Colonic mucosa (tissue), 4 donors: ENCODE measurements at places on chromosomes 2 and 18. TPM values are rescaled to one million over a fixed set of nuclear protein-coding genes. Genes with fewer than 3 reads are reported as not detected.

GRCh38 chr2:30213326-30213725 lies 18.0 kb upstream of the LBH start:
- H3K36me3 ChIP-seq: no peaks in the 10 kb centered on the region
- no peak overlapping the region for H3K27ac ChIP-seq
- H3K27me3 ChIP-seq: no peaks in the 10 kb centered on the region

- H3K36me3 ChIP-seq: no peaks in the 10 kb centered on the region
- H3K4me1 ChIP-seq: peaks cover 7% of the 10 kb centered on the region
- no peak for DNase-seq
- H3K4me3 ChIP-seq: no peak overlapping the region
Measured at GRCh38 chr18:48996901-48997463, 46.2 kb upstream of the SMAD7 start.

DNA sequence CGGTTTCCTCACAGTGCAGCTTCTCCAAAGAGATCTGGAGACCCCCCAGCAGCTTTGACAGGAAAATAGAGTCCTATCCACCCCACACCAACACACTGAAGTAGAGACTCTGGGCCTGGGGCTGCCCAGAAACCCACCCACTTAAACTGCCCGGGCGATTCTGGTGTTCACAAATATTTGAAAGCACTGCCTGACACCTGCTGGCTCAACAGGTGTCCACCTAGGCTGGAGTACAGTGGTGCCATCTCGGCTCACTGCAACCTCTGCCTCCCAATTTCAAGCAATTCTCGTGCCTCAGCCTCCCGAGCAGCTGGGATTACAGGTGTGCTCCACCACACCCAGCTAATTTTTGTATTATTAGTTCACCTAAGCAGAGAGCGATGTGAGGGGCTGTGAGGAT lies 5.3 kb downstream of the STEAP3 start:
- DNase-seq: no peak
- peaks cover 4% of the 10 kb centered on the region for H3K4me1 ChIP-seq
- H3K4me3 ChIP-seq: no peak overlapping the region
- H3K27ac ChIP-seq: no peak overlapping the region

DNA sequence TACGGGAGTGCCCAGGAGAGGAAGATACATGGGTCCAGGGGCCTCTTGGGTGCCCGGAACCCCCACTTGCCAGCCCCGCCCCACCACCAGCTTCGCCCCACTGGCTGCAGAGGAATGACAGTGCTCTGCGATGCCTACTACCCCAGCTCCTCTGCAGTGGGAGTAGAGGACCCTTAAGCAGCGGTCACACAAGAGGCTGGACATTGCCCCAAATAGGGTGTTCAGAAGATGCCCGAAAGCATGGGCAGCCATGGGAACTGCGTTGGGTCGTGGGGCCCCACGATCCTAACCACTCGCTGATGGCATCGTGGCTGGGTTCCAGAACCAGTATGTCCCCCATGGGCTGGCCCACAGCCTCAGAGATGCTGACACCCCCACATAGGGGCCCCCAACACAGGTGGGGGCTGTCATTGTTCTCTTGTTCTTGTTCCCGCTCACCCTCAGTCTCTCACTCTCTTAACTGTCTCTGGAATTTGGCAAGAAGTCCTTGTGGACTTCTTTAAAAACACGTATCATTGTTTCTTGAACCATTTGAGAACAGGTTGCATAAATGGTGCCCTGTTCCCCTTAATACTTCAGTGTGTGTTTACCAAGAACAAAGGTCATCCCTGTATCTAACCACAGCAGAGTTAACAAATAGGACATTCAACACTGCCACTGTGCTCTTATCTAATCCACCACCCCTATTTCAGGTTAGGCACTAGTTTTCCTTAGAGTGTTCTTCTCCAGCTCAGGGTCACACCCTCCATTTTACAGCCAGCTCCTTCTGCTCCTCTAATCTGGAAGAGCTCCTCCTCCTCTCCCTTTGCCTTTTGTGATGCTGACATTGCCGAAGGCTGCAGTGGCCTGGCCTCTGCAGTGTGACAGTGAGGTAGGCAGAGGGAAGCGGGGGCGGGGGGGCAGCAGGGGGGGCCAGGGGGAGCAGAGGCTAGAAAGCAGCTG lies 76.3 kb downstream of the STPG4 start:
- DNase-seq: peak; percentile 69
- no peak overlapping the region for H3K4me3 ChIP-seq
- H3K36me3 ChIP-seq: no peaks in the 10 kb centered on the region
- H3K4me1 ChIP-seq: peaks cover 20% of the 10 kb centered on the region

DNA sequence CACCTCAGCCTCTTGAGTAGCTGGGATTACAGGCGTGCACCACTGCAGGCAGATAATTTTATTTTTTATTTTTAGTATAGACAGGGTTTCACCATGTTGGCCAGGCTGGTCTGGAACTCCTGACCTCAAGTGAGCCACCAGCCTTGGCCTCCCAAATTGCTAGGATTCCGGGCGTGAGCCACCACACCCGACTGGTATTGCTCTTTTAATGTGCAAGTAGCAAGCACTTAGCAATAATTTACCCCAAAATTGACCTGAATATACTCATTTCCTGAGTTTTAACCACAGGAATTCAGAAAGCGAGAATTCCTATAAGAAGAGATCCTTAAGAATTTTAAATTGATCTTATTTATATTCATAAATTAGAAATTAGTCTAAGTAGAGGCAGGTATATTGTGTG lies 169.1 kb downstream of the CDH2 start:
- no peaks in the 10 kb centered on the region for H3K36me3 ChIP-seq
- no peaks in the 10 kb centered on the region for H3K4me1 ChIP-seq
- DNase-seq: no peak
- H3K27me3 ChIP-seq: no peaks in the 10 kb centered on the region

DNA sequence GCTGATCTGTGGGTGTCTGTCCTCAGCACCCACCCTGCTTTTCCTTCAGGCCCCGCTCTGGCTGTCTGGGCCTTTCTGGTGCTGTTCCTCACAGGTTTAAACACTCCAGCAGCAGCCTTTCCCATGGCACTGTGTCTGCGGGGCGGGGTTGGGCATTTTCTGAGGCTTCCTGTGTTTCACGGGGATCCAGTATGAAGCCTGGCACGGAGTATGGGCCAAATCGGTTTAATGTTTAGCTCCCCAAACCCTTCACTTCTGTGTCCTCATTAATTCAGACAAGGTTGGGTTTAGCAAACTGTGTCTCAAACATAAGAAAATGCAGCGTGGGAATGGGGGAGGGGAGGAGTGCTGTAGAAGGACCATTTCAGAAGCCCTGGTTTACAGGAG lies 44.9 kb downstream of the HPCAL1 start:
- H3K4me1 ChIP-seq: no peaks in the 10 kb centered on the region
- no peak overlapping the region for H3K27ac ChIP-seq
- no peaks in the 10 kb centered on the region for H3K27me3 ChIP-seq
- DNase-seq: no peak
- no peaks in the 10 kb centered on the region for H3K36me3 ChIP-seq
- H3K4me3 ChIP-seq: no peak overlapping the region

DNA sequence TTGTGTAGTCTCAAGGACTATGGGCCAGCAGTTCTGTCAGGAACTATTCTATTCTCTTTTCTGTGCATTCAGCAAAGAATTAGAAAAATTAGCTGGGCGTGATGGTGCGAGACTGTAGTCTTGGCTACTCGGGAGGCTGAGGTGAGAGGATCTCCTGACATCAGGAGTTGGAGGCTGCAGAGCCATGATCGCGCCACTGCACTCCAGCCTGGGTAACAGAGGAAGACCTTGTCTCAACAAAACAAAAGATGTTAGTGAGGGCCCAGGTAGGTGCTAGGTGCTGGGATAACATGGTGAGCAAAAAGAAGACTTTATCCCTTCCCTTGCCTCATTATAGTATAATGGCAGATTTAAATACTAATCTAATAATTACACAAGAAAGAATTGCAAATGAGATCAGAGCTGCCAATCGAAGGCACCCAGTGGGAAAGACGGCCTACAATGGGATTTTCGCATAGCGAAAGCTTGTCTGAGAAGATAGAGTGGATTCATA lies 447 bp upstream of the MRPL19 start:
- H3K4me1 ChIP-seq: peaks cover 3% of the 10 kb centered on the region
- no peaks in the 10 kb centered on the region for H3K36me3 ChIP-seq
- peak overlapping the region; percentile 22 for H3K27ac ChIP-seq
- no peaks in the 10 kb centered on the region for H3K27me3 ChIP-seq

- H3K4me1 ChIP-seq: no peaks in the 10 kb centered on the region
- no peak overlapping the region for H3K4me3 ChIP-seq
- DNase-seq: no peak
Measured at GRCh38 chr2:45120546-45120945, 111.3 kb upstream of the SIX2 start.

- no peak overlapping the region for H3K27ac ChIP-seq
- no peak overlapping the region for H3K4me3 ChIP-seq
- no peaks in the 10 kb centered on the region for H3K36me3 ChIP-seq
- no peaks in the 10 kb centered on the region for H3K4me1 ChIP-seq
- H3K27me3 ChIP-seq: no peaks in the 10 kb centered on the region
Measured at GRCh38 chr2:120831086-120831485, 95.4 kb downstream of the GLI2 start.

GRCh38 chr2:102417946-102418345 lies 5.0 kb upstream of the IL18RAP start:
- no peaks in the 10 kb centered on the region for H3K4me1 ChIP-seq
- DNase-seq: no peak
- H3K4me3 ChIP-seq: no peak overlapping the region
- no peak overlapping the region for H3K27ac ChIP-seq
- no peaks in the 10 kb centered on the region for H3K36me3 ChIP-seq
- H3K27me3 ChIP-seq: no peaks in the 10 kb centered on the region

DNA sequence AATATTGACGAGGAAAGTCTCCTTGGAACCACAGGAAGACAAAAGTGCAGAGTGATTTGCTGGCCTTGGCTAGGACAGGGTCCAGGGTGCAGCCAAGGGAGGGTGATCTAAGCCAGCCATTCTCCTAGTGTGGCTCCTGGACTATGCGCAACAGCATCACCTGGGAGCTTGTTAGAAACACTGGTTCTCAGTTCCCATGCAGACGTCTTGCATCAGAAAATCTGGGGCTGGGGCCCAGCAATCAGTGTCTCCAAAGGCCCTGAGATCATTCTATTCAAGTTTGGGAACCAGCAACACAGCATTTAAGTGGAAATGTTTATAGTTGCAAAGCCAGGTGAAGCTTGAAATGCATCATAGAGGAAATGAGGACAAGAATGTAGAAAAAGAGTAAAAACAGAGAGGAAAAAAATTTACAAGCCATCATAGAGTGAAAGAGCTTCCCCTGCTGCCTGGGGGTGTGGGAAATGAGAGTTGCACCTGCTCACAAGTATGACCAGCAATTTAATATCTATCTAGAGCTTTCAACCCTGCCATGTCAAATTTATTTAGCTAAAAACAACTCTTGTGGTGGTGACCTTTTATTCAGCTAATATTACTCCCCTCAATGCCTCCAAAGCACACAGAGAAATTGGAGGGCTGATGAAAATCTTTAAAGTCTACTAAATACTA lies 54.4 kb upstream of the SEC11C start:
- H3K27me3 ChIP-seq: peaks cover 4% of the 10 kb centered on the region
- H3K4me3 ChIP-seq: no peak overlapping the region
- DNase-seq: no peak

- no peaks in the 10 kb centered on the region for H3K27me3 ChIP-seq
- H3K36me3 ChIP-seq: no peaks in the 10 kb centered on the region
- H3K4me1 ChIP-seq: no peaks in the 10 kb centered on the region
- no peak overlapping the region for H3K4me3 ChIP-seq
- no peak overlapping the region for H3K27ac ChIP-seq
- no peak for DNase-seq
Measured at GRCh38 chr2:176507786-176508185, 238.5 kb downstream of the MTX2 start.

- no peak overlapping the region for H3K4me3 ChIP-seq
- H3K4me1 ChIP-seq: no peaks in the 10 kb centered on the region
- no peak overlapping the region for H3K27ac ChIP-seq
- H3K36me3 ChIP-seq: no peaks in the 10 kb centered on the region
- H3K27me3 ChIP-seq: no peaks in the 10 kb centered on the region
Measured at GRCh38 chr18:59918320-59918755, 18.5 kb downstream of the PMAIP1 start.

DNA sequence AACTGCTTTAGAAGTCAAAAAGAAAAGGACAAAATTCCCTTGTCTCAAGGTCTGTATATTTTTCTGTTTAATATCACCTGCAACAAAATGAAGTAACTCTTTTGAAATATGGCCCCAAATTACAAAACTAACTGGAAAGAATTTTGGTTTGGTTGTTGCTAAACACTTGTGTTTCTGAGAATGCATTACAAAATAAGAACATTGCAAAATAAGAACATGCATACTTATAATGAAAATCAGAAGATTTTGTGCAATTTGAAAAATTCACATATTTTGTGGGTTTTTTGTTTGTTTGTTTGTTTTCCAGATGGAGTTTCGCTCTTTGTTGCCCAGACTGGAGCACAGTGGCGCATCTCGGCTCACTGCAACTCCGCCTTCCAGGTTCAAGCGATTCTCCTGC lies 21.8 kb downstream of the NDUFB3 start:
- DNase-seq: no peak
- H3K4me1 ChIP-seq: no peaks in the 10 kb centered on the region
- no peak overlapping the region for H3K4me3 ChIP-seq
- no peak overlapping the region for H3K27ac ChIP-seq
- H3K27me3 ChIP-seq: no peaks in the 10 kb centered on the region
- no peaks in the 10 kb centered on the region for H3K36me3 ChIP-seq

DNA sequence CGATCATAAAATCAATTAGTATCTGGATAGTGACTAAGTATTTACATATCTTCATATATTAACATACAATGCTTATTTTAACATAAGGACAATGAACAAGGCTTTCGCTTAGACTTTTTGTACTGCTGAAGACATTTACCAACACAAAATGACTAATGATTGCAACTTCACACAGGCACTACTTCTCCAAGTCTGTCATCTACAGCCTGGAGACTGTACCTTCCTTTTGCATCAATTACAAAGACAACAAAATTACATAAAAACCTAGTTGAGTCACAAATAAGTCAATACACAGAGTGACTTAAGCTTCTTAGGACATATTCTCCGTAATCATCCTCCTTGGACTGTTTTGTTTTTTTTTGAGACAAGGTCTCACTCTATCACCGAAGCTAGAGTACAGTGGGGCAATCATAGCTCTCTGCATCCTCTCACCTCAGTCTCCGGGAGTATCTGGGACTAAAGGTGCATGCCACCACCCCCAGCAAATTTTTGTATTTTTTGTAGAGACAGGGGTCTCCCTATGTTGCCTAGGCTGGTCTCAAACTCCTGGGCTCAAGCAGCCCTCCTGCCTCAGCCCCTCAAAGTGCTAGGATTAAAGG lies 15.9 kb downstream of the PUM2 start:
- H3K4me3 ChIP-seq: no peak overlapping the region
- H3K36me3 ChIP-seq: no peaks in the 10 kb centered on the region
- no peaks in the 10 kb centered on the region for H3K27me3 ChIP-seq
- no peaks in the 10 kb centered on the region for H3K4me1 ChIP-seq

NEUROD1 gene
- 1.8 TPM for total RNA-seq

DCDC2C gene
- not detected for total RNA-seq

MARCO gene
- total RNA-seq: 0.77 TPM

POLR1B gene
- 29.6 TPM for total RNA-seq
